AG08395 (cell line): ENCODE measurements at places on chromosomes 2 and 18.
A peak's percentile ranks its signal among the peaks of the same experiment; 100 is the strongest.

GRCh38 chr2:234493796-234494195, 3.1 kb downstream of the ARL4C start:
- no peak for DNase-seq

GRCh38 chr2:5692561-5693286, 540 bp downstream of the SOX11 start:
- DNase-seq = no peak

- no peak for DNase-seq
Measured at GRCh38 chr18:3397786-3398185, 52.2 kb upstream of the TGIF1 start.

DNA sequence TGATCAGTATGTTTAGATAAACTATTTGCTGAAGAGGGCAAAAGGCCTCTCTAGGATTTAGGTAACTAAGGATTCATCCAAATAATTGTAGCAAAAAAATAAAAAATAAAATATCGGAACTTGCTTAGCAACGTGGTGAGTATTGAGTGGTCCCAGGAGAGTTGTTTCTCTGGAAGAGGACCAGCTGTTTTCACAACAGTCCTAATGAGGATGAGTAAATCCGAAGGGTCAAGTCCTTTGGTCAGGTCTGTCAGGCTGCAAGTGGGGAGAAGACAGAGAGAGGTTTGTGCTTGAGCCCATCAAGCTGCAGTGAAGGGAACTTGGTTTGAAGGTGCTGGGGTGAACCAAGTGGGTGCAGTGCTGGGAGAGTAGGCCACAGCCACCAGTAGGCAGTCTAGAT, 539.2 kb downstream of the SLC4A3 start:
- no peak for DNase-seq

- DNase-seq = peak; percentile 18
Measured at GRCh38 chr18:57466307-57466706, 31.1 kb downstream of the ONECUT2 start.

DNA sequence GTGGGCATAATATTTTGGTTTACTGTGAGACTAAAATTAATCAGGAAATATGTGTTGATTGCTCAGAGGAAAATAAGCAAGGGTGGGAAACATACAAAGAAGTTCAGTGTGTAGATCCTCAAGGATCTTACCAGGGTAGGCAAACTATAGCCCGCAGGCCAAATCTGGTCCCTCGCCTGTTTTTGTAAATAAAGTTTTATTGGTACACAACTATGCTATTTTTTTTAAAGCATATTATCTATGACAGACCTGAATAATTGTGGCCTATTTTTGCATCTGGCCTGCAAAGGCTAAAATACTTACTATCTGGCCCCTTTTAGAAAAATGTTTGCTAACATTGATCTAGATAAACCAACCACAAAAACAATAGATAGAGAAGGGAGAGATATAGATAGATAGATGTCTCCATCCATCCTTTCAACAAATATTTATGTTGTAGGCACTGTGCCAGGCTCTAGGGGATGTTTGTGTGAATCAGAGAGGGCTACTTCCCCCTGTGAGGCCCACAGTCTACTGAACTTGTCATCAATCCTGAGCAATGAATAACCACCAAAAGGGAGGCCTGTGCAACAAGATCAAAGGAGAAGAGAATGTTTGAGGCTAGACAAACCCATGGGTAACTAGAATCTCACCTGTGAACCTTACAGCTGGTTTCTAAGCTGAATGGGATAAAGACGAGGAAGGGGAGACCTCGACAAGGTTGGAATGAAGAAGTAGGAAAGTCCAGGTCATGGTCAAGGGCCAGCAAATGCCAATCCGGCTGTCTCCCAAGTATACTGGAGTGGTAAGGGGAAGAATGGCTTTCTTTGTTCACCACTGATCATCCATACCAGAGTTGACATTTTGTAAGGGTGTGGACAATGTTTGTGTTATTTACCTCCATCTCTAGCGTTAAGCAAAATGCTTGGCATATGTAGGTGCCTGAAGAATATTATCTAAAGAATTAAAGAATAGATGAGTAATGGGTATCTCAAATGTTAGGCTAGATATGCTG, 23.6 kb downstream of the ALPK2 start:
- DNase-seq = no peak

DNA sequence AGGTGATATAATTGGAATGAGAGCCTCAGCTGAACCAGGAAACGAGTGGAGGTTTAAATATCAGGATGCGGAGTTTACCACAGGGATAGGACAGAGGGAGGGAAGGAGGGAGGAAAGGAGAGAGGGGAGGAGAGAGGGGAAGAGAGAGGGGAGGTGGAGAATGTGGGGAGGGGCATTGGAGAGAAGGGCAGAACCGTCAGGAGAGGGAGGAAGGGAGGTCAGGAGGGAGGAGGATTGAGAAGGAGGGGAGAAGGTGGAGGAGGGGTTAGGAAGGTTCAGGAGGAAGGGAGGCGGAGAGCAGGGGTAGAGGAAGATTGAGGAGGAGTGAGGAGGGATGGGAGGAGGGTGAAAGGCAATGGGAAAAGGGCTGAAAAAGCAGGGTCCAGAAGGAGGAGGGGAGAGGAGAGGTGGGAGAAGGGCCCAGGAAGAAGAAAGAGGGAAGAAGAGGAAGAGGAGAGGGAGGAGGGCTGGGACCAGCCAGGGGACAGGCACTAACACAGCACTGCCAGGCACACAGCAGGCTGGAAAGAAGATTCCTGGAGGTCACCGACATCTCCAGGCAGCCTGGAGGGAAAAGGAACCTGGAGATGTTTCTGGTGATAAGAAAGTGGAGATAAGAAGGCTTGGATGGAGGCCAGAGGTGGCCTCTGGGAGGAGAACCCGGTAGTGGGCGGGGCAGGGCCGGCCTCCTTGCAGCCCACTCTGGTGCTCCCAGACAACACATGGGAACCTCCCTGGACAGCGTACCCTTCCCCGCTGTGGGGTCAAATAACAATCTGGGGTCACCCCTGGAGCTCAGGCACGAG, 176.7 kb upstream of the SMAD2 start:
- no peak for DNase-seq
